AG04450 (cell line): ENCODE measurements at places on chromosomes 5 and 9.

DNA sequence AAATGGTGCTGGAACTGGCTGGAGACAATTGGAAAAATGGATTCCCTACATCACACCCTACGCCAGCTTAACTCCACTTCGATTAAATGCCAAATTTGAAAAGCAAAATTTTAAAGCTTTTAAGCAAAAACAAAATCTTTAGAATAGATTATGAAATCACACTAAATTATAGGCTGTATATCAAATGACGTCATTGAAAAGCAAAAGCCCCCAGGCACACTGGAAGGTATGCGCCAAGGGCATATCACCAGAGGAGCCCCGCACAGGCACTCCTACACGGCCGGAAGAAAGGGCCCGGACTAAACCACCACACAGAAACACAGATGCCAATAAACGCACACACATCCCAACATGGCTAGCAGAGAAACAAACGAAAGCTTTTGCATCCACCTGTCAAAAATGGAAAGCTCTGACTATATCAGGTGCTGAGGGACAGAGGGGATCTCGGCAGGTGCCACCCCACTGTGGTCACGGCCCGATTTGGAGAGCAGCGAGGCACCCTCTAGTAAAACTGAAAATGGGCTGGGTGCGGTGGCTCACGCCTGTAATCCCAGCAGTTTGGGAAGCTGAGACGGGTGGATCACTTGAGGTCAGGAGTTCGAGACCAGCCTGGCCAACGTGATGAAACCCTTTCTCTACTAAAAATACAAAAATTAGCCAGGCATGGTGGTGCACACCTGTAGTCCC is 17.0 kb upstream of the MXD3 start:
- no peak for DNase-seq

GRCh38 chr5:66247176-66247960 is 103.3 kb downstream of the SREK1 start:
- peak; percentile 57 for DNase-seq

DNA sequence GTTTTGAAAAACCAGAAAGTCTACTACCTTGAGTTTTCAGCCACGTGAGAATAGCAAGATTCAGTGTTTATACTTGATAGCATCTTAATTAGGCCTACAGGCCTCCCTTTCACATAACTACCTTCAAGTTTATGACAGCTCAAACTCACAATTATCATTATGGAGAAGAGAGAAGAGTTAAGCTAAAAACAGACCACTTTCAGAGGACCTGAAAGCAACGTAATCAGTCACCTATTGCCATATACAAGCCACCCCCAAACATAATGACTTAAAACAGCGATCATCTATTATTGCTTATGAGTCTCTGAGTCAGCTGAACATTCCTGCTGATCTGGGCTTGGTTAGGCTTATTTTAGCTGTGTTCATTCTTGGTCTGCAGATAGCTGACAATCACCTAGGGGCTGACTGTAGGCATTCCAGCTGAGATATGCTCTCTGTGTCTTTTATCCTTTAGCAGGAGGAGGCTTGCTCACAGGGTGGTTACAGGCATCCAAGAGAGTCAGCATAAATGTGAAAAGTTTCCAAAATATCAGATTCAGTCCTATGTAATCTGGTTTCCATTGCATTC is 130.9 kb downstream of the COX7C start:
- no peak for DNase-seq

GRCh38 chr5:16744164-16744880 is 127.5 kb upstream of the RETREG1 start:
- no peak for DNase-seq

- peak; percentile 62 for DNase-seq
These were observed 6.8 kb downstream of the MRPL36 start for GRCh38 chr5:1792842-1793266.

DNA sequence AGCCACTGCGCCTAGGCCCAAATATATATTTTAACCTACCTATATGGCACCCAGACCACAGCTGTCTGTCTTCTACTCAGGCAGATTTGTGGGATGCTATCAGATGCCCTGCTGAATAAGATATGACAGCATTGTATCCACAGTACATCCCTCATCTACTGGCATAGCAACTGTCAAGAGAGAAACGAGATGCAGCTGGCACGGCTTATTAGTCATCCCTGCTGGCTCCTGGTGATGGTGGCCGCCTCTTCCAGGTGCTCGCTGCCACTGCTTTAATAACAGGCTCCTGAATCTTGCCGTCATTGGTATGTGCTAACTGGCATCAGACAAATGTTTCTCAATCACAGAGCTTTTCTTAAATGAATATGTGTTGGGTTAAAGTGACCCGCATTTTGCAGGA is 34.0 kb downstream of the B4GALT1 start:
- no peak for DNase-seq
